Hematopoietic multipotent progenitor cell treated with erythropoietin and hydrocortisone succinate and interleukin-3 and kit ligand, for 15 days (in vitro differentiated cells): ENCODE measurements at places on chromosomes 13 and 19.

GRCh38 chr13:114268344-114269280, 12.8 kb upstream of the UPF3A start:
- DNase-seq = no peak

DNA sequence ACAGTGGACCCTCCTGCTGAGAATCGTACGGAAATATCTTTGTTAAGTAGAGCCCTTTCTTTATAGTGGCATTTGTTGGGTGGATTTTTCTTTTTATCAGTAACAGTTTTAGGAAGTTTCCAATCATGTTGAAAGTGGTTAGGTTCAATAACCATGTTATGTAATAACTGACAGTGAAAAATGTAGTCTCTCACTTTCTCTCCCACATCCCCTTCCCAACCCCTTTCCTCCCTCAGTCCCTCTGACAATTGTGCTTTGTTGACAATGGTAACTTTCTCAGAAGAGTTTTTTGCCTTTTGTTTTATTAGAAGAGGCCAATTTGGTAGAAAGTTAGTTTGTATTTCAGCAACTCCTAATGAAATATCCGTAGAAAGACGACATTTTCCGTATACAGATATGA, 77.8 kb upstream of the SLAIN1 start:
- no peak for DNase-seq

DNA sequence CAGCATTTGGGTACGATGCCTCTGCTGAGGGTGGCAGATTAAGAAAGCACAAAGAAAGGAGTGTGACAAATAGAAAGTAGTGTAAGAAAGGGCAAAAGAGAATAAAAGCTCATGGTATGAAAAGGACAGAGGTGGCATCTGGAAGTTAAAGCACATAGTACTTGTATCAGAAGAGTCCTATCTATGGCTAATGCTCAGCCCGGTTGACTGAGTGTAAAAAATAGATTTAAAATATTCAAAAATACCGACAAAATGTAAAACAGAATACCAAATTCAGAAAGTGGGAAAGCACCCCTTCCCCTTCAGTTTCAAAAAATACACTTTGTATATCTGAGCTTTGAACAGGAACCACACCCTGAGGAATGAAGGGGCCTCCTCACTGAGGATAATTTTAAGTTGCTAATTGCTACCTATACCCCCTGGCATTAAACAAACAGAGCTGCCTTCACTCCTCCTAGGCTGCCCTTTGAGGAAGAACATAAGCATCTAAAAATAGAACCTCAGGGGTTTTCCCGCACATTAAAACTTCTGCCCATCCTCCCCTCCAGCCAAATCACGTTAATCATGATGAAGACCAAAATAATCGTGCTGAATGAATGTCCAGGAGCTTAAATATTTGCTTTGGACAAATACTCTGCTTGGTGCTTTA, 43.3 kb downstream of the DLEU7 start:
- DNase-seq = no peak

DNA sequence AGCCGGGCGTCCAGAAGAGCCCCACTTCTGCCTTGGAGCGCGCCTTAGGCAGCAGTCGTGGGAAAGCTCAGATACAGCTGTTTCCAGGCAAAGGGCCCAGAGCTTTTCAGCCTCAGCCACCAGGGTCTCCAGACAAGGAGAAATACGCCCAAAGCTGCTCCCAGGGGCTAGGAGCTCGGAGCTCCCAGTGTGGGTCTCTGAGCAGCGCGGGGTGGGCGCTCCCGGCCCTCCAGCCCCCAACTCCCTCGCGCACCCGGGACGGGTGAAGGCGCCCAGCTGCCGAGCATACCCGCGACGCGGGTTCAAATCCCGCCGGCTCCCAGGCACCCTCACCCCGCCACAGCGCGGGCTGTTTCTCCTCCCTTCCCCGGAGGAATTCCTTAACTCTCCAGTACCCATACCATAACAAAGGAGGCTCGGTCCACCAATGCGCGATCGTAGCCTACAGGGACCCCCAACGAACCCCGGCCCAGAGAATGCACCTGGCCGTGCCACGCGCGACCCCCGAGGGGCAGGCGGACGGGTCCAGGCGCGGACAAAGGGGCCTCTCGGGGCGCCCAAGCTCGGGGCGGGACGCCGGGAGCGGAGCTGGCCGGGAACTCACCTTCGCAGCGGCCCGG, 507 bp downstream of the COL4A1 start:
- no peak for DNase-seq

- no peak for DNase-seq
These were observed 73.4 kb upstream of the POMP start for GRCh38 chr13:28585561-28585960.

DNA sequence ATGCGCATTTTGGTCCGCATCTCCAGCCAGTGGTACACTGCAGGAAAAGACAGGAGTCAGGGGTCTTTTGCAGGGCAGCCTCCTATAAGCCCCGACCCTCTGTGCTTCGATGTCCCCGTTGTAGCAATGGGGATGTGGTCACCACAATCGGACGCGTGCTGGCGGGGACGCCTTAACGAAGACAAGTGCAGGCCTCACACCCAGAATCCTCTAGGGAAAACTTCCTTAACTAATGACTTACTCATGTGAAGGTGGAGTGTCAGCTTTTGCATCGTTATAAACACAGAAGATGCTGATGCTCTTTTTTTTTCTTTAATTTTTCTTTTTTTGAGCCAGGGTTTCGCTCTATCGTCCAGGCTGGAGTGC, 22.1 kb downstream of the VASP start:
- DNase-seq = no peak

DNA sequence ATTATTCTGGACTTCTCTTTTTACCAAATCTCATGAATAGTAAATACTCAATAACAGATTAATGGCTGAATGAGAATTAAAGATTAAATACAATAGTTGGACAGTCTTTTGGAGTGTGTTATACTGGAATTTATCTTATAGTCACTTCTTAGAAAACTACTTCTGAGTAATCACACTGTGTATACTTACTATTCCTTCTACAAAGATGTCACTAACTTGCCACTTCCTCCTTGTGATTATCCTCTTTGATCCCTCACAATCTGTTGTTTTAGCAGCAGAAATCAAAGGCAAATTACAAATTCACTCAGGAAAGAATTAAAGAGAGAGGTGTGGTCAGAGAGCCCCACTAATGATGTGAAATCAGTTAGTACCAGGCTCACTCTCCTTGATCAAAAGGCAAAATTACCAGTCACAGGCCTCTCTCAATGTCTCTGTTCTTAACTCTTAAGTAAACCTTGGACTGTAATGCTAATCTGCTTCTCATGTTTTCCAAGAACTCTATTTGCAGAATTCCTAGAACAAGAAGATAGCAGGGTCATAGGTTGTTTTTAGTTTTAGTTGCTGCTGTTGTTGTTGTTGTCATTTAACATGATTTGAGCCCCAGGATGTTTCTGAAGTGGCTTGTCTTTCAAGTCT, 37.3 kb upstream of the FNDC3A start:
- no peak for DNase-seq

DNA sequence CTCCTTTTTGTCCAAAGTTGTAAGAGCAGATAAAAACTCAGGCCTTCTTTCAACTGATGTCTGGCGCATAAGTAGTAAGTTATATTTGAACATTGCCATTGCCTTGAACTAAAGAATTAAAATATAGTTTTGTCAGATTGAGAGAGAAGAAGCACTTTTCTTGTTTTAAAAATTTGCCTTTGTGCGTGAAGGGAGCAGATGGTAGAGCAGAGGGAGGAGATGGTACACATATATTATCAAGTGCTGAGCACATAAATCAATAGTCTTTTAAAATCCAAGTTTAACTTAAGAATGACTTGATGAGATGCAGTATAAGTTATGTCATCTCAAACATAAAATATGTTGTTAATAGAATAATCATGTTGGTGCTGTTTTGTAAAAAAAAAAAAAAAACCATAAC, 504.6 kb upstream of the KLHL1 start:
- DNase-seq = no peak

GRCh38 chr19:12513531-12514061, 29.0 kb upstream of the ZNF709 start:
- DNase-seq = no peak

- no peak for DNase-seq
These were observed 4.3 kb downstream of the MYO9B start for GRCh38 chr19:17079710-17080439.

DNA sequence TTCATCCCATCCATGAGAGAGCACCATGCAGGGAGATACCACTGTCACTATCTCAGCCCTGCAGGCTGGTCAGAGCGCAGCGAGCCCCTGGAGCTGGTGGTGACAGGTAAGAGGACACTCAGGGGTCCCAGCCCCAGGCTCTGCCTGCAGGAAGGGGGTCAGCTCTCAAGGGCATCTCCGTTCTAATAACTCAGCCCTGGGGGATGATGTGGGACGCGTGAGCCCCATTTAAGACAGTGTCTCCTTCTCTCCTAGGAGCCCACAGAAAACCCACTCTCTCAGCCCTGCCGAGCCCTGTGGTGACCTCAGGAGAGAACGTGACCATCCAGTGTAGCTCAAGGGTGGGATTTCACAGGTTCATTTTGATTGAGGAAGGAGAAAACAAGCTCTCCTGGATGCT, 15.5 kb upstream of the KIR3DL3 start:
- no peak for DNase-seq
